Activated T-cell treated with anti-CD3 and anti-CD28 coated beads, Interleukin-2, amount 50 U/mL, for 1 hour (primary cell): ENCODE measurements at places on chromosomes 6 and 20.
A peak's percentile ranks its signal among the peaks of the same experiment; 100 is the strongest.

DNA sequence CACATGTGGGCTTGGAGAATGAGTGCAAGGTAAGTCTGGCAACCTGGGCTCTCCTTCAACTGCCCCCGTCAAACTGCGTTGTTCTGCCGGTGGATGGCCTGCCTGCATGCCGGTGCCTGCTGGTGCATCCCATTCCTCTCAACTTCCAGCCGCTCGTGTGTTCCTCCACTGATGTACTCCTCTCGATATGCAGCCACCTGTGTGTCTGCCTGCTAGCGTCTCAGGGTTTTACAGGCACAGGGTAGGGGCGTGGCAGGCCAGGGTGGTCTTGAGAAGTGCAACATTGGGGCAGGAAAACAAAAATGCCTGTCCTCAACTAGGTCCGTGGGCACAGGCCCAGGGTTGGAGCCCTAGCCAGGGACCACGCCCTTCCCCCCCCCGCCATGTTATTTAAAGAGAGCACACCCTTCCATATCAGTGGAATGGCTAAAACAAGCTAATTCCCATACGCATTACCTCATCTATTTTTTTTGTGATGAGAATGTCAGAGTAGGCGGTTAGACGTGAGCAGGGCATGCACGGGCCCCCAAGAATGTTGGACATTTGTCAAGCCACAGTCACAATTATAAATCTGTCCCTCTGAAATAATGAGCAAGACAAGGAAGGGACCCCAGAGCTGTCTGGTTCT lies 33.2 kb downstream of the SERPINB6 start:
- no peak for DNase-seq

GRCh38 chr20:38325905-38326304 lies 20.4 kb upstream of the LBP start:
- DNase-seq: no peak

DNA sequence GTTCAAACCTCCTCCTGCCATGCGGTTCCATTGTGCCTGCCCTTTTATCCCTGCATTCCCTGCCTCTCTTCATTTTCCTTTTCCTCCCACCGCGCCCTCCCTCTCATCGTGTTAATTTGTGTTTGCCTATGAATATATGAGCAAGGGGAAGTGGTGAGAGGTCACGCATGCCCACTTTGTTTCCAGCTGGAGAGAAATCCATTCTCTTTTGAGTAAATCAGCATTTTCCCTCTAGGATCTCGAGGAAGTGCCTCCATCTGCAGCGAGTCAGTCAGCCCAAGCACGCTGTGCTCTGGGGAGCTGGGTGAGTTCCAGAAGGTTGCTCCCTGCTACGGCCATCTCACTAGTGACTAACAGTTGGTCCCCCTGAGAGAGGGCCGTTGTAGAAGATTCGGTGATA lies 42.9 kb downstream of the CDH26 start:
- DNase-seq: no peak

DNA sequence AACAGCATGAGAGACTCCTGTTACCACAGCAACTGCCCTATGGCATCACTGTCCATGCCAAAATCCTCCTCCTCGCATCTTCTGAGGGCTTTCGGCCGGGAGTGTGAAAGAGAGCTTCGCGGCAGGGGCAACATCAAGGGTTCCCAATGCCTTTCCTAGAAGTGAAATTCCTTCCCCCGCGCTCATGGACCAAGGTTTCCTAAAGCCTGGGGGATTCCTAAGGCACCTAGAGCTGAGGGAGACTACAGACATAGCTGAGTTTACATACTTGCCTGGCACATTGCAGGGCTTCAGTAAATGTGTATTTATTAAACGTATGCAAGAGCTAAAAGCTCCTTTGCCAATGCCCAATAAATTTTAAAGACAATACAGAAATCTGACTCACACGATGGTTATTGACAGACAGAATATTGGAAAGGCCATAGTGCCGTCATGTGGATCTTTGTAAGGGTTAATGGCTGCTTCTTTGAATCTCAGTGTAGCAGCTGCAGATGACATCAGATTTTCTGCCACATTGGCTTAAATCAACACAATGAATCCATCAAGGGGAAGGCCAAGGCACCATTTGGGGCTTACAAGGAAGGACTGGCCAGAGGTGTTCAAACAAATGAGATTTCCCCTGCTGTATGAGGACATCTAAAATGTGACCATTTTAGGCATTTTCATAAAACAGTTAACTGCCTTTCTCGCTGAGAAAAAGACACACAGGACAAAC lies 281.2 kb upstream of the JARID2 start:
- no peak for DNase-seq

DNA sequence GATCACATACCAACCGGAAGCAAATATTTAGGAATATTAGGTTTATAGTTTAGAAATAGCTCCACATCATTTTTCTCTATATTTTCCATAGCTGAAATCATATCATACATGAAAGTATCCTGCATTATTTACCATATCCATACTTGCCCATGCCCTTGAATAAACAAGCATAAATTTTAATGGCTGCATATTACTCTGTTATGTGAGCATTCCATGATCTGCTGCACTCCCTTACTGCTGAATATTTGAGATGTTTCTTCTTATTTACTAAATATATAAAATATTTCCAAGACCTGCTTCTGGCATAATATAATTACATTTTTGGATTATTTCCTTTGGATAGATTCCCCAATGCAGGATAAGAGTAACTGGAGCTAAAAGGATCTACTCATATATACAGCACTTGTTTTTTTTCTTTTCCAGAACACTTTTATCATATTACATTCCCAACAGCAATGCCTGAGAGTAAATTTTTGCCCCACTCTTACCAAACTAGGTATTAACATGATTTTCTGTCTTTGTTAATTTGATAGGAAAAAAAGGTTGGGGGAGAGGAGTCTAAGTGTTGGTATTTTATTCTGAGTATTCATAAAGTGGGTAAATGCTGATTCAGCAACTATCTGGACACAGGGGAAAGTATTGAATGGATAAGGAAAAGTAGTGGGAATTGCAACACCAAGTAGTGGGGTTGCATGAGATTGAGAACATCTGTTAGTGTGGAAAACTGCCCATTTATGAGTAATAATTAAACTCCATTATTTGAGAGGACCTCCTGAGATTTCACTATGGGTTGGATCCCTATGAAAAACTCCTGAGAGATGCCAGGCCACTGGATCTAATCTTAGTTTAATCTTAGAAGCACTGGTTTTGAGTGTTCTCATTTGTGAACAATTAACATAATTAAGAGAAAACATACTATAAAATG lies 76.0 kb downstream of the MAN1A1 start:
- DNase-seq: no peak

DNA sequence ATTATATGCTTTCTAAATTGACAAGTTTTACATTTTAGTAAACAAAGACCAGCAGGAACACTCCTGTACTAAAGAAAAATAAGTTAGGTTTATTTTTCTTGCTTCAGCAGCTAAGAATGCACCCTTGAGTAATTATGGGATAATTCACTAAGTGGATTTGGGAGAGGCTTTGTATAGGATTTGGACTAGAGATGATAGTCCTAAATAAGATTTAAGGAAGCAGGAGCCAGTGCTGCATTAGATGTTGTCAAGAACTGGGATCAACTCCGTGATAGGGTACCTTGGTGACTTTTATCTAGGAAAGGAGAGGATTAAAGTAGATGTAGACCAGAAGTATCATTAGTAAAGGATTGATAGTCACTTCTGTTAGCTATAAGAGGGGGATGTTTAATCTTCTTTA lies 4.1 kb upstream of the C6orf141 start:
- DNase-seq: no peak

DNA sequence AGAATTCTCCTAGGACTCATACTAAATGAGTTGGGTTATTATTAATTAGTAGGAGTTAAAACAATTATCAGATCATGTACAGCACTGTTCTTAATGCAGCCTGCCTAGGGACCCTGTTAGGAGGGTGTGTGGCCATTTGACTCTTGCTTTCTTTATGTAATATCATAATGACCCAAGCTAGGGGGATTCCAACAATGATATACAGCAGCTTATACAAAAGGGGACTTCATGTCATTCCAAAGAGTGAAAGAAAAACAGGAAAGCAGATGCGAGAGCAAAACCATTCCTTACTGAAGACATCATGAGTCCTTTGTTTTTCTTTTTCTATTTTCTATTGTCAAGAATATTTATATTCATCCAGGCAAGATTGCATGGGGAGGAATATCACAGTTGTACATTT lies 455.2 kb downstream of the PLCB1 start:
- DNase-seq: no peak

DNA sequence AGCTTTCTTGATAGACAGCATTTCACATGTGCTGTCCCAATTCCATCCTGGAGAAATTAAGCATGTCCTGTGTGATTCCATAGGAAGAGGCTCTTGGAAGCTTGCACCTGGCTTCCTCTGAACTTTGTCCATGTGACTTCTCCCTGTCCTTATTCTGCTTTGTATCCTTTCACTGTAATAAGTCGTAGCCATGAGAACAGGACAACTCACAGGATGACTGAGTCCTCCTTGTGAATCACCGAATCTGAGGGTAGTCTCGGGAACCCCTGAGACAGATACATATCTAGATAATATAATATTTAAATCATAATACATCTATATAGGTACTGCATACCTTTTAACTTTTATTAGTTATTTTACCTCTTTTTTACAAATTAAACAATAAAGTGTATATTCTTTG lies 156.7 kb upstream of the THEMIS start:
- DNase-seq: no peak

DNA sequence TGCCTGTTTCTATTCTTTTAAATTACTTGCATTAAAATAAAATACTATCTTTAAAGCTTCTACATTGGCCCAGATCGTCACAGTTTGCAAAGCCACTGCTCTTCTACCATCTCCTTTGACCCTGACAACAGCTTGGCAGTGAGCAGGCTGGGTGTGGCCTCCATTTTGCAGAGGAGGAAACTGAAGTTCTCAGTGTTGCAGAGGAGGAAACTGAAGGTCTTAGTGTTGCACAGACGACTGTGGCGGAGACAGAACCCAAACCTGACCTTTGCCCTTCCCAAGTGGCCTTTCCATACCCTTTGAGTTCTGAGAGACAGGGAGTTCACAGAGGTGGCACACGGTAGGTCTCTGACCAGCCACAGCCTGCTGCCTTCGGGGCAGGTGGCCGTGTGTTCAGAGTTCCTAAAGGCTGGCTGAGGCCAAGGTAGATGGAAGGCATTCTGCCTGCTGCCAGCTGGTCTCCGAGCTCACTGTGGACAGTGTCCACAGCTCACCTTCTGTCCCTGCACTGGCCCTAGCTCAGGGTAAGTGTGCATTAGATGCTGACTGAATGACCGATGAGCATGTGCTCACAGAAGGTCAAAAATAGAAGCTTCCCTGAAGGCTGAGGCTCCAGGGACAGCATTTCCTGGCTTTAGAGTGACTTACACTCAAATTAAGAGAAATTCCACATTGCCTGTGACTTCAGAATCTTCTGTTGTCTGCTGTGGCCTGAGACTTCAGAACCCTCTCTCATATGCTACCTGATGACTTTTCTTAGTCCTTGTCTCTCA lies 113.5 kb upstream of the SLC24A3 start:
- DNase-seq: no peak

- DNase-seq: peak; percentile 29
Measured at GRCh38 chr20:62618611-62619529, 23.4 kb upstream of the SLCO4A1 start.

DNA sequence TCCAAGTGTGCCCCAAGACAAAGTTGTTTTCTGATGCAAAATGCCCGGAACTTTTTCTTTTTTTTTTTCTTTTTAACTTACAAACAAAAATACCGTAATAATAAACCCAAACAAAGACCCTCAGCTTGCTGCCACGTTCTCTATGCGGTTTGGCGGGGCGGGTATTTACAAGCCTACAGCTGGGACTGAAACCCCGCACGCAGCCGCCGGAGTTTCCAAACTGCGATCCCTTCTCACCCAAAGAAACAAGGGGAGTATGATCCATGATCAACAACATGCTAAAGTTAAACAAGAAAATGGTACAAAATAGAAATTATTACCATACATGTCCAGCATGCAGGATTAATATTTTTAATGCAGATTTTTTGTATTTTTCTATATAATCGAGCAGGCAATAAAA lies 2.1 kb downstream of the MAFB start:
- no peak for DNase-seq

- no peak for DNase-seq
Measured at GRCh38 chr6:128432394-128432793, 88.0 kb downstream of the PTPRK start.

- no peak for DNase-seq
Measured at GRCh38 chr6:11778648-11779328, at the start of gene ADTRP. Gene ADTRP, minus strand, starts transcription at chr6:11778803. Its CDS starts 44 bp downstream, at chr6:11778759.

GRCh38 chr6:90619221-90619620 lies 32.3 kb upstream of the MAP3K7 start:
- no peak for DNase-seq

- DNase-seq: no peak
Measured at GRCh38 chr20:20437314-20437713, 69.4 kb downstream of the INSM1 start.

DNA sequence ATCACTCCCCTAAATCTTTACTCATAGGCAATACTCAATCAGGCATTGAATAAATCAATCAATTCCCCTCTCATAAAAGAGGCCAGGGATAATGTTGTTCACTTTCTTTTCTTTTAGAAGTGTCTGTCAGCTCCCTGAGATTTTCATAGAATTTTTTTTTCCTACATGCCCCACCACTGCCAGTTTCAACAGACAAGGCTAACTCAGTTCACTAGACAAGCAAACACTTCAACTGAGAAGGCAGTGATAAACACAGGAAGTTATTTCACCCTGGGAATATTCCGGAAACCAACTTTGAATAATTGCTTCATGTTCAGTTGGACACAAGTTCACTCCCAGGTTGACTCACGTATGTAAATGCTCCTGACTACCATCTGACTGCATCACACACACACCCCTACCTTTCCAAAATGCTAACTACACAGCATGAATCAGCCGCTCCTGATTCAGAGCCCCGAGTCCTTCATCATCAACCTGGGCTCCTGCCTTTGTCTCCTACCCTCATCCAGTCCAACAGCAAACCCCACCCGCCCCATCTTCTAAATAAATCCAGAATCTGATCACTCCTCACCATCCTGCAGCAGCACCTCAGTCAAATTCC lies 143.9 kb downstream of the BCAS1 start:
- no peak for DNase-seq

GRCh38 chr6:135527116-135527959 lies 29.8 kb upstream of the AHI1 start:
- DNase-seq: no peak

- DNase-seq: no peak
Measured at GRCh38 chr6:157187182-157188083, 135.9 kb downstream of the TMEM242 start.

DNA sequence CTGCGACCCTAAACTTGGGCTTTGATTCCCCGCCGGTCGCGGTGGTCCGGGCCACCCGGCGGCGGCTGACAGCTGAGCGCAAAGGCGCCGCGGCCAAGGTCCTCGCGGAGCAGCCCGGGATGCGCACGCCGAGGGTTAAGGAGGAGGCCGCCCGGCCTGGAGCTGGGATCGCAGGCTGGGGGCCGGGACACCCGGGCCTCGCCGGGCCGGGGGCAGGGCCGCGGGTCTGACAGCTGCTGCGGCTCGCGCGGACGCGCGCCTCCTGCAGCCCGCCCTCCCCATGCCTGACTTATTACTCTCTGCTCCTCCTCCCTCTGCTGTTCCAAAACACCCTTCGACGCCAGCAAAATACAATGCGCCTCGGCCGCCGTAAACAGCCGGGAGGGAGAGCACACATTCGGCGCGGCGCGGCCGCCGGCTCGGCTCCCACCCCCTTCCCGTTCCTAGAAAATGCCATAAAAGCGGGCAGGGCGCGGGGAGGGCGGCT lies 746 bp downstream of the BACH2 start:
- DNase-seq: peak; percentile 78

- DNase-seq: no peak
Measured at GRCh38 chr6:133802861-133803260, 86.1 kb upstream of the TCF21 start.
